ENCODE measurements at places on chromosomes 3 and 15.
A peak's percentile ranks its signal among the peaks of the same experiment; 100 is the strongest.

GRCh38 chr15:101070502-101071273, 151.5 kb downstream of the LRRK1 start:
- no peak for DNase-seq

DNA sequence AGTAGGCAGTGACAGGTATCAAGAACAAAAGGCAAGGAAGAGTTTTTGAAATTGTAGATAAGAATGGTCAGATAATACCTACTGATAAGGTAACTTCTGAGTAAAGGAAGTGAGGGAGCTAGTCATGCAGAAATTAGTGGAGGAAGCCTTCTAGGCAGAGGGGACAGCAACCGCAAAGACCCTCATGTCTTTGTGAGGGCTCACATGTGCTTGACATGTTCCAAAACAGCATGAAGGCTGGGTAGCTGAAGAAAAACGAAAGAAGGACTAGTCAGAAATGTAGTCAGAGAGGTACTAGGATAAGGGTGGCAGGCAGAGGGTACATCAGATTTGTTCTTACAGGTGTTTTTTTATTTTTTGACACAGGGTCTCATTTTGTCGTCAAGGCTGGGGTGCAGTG, 5.3 kb downstream of the SIN3A start:
- DNase-seq = no peak

GRCh38 chr15:81893182-81893835, 152.5 kb downstream of the MEX3B start:
- no peak for DNase-seq

GRCh38 chr15:64808785-64809453, 16.5 kb downstream of the PIF1 start:
- no peak for DNase-seq

DNA sequence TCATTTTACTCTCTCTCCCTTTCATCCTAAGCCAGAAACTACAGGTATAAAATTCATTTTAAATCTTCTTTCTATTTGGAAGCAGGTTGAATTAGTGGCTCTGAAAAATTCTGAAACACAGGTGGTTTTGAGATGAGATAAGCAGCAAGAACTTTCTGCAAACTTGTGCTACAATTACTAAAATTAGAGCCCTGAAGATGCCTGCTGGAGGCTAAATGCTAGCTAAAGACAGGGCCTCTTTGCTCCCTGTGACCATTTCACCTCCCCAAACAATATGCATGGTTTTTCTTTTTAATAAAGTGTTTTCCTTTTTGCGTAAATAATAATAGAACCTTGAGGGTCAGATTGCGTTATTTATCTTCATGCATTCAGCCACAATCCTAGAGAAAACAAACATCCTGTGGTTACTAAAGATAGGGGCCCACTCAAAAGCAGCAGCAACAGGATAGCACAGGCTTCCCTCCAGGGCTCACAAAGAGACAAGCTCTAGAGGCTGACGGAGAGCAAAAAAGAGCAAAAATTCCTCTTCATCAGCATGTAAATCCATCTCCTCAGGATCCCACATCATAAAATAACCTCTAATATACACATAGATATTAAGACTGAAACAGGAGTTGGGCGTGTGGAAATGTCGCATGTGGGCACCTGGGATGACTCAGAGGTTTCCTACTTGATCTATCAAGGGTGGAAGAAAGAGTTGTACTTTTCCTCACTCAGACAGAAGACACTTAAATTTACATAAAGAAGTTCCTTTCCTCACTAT, 26.5 kb upstream of the CP start:
- DNase-seq = no peak

GRCh38 chr15:45855907-45856579, 221.2 kb downstream of the SQOR start:
- DNase-seq = no peak

DNA sequence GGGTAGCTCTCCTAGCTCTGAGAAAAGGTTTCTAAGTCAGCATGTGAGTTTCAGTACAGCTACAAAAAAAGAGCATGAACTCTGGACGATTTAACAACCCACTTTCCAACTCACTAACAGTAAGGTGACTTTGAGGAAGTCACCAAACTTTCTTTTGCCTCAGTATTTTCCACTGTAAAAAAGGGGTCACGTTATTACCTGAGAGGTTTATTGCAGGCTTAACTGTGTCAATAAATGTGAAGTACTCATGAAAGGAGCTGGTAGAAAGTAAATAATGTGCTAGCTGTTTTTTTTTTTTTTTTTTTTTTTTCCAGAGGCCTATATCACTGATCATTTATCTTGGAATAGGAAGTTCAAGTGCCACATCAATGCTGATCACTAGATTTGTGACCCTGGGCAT, 89.3 kb downstream of the PLSCR2 start:
- DNase-seq = no peak

- DNase-seq = peak; percentile 40
Measured at GRCh38 chr3:13192471-13193213, 119.4 kb upstream of the IQSEC1 start.

- no peak for DNase-seq
Measured at GRCh38 chr3:59631482-59631881, 581.7 kb upstream of the CFAP20DC start.

DNA sequence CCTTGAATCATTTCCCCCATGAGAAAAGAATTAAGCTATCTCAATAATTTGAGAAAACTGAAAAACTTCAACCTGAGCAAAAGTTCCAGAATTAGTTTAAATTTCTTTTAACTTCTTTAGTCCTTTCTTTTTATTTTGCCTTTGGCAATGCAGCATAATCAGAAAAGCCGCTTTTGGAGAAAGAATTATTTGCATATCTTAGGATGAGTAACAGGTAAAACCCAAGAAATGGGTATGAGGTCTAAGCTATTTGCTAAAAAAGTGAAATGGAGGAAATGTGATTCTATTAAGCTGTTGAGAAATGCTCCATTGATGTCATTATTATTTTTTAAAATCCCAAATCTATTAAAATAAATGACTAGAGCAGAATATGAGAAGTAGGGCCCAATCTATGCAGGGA, 1238.3 kb upstream of the GBE1 start:
- no peak for DNase-seq

- peak; percentile 4 for DNase-seq
Measured at GRCh38 chr15:64596701-64597476, 136.5 kb downstream of the ZNF609 start.

DNA sequence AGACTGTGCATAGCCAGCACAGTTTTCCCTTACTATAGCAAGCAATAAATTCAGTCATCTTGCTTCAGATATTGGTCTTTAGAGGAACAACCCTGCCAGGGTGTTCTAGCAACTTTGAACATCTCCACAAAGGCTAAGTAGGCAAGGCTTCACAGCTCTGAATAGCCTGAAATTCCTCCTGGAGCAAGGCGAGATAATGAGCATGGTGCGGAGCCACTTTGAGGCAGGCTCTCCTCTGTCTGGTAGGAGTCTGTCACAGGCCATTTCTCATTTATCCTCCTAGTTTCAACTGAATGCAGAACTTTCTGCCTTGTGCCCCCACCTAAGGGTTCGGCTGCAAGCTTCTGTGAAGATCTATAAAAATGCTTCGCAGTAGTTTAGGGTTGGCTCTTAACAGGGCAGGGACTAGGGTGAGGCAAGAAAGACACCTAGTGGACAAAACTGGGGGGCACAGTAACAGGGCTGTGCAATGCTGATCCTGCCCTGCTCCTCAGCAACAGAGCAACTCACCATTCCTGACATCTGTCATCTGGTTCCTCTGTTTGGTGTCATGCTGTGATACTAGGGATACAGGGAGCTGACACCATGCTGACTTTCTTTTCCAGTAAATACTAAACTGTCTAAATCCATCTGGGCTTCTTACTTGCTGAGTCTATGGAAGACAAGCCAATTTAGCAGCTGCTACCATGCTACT, 16.6 kb upstream of the EHHADH start:
- peak; percentile 28 for DNase-seq

- no peak for DNase-seq
Measured at GRCh38 chr3:2247831-2248230, 149.2 kb downstream of the CNTN4 start.

DNA sequence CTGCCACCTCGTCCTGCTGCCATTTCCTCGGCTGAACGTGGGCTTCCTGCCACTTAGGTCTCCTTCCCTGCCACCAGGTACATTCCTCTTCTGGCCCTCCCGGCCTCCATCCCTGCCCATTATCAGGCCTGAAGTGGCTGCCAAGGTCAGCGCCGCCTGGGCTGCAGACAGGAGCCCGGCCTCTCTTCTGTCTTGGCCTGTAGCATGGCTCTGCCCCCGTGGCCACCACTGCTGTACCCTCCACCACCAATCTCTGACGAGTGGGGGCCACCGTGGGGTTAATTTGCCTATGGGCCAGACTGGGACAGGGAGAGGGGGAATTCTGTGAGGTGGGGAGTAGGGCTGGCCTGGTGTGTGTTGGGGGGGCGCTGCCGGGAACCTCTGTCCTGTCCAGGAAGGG, 2.0 kb upstream of the BAHD1 start:
- no peak for DNase-seq

DNA sequence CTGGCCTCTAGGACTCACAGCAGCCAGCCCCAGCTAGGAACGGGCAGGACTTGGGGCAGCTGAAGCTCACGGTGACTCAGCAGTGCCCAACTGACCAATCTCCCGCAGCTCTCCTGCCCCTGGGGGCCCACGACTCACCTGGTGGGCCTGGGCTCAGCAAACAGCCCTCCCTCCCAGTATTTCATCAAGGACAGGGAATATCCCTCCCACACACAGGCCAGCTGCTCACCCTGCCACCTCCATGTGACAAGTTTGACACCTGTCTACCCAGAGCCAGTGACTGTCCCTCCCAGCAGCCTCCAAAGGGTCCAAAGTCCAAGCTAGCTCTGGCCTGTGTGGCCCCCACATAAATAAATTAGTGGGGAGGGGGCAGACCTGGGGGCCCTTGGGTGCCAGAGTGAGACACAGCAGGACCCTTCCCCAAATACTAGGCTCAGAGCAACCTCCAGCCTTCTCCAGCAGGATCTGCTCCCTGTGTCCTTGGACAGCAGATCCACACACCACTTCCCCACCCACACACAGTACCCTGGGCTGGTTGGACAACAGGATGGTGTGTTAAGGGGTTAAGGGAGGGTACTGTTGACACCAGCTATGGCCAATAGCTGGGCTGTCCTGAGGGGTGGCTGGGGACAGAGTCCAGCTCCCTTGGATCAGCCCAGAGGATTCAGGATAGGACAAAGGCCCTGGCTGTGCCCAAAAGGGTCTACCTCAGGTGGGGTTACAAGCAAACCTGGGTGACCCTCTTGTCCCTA, 4.3 kb downstream of the GNAT1 start:
- no peak for DNase-seq

DNA sequence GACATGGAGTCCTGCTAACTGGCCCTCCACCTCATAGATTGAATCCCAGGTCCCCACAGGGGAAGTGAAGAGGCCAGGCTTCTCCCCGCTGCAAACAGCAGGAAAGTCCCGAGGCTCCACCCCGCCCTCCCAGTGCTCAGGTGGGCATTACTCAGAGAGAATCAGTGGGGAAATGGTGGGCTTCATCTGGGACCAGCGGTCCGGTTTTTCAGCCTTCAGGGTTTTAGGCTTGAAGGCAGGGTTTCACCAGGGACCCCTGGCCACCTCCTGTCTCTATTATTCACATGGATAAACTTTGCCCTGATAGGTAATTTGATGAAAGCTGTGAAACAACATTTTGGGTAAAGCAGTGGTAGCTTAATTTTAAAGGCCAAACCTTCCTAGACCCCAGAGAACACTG, 31.3 kb downstream of the MKRN3 start:
- DNase-seq = no peak

DNA sequence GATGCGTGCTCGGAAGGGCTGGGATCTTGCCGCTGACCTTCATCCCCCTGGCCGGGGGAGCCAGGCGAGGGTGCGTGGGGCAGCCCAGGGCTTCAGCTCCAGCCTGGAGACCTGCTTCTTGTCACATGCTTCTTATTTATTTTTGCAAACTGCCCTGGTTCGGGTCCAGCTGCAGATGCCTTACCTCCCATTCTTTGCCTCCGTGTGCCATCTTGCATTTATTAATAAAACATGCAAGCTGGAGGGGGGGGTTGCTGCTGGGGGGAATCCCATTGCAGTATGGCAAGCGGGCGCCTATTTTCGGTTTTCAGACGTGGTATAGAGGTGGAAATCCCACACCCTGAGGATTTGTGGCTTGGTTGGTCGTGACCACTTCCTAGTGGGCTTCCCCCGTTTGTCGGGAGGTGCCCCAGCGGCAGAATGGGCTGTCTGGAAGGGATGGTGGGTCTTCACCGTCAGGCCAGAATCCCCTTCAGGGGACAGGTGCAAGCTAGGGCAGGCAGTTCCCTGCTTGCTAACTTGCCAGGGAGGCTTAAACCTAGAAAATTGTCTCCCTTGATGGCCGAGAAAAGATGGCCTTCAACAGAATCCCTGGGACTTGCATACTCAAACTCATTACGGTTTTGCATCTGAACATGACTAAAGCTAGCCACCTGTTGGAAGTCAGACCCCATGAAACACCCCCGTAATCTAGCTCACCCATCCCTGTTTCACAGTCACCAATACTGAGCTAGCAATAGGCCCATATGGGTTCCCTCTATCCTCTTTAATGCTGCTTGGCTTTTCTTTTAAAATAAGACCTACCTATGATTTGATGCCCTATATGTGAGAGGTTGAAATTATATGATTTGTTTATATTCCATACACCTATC, 569 bp downstream of the TMEM266 start:
- DNase-seq = no peak

DNA sequence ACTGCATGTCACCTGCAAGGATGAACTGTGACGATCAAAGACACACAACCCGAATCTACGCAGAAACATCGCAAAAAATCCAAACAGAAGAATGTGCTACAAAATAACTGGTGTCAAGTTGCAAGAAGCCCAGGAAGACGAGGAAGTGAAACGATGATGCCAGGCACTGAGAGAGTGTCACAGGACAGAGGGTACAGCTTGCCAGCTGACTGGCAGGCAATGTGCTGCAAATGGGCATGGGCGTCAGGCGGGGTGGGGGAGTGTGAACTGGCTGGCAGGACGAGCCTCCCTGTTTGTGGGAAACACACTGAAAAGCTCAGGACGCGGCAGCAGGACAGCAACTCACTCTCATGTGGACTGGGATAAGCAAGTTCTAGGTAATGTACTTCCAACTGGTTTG, 28.9 kb upstream of the OCA2 start:
- DNase-seq = no peak

Data from neural crest cell (in vitro differentiated cells).